ENCODE measurements at places on chromosomes 13 and 19.

- DNase-seq = no peak
Observed at GRCh38 chr19:30091456-30091855, 149.4 kb downstream of the URI1 start.

- no peak for DNase-seq
Observed at GRCh38 chr13:79402074-79402635, 3.9 kb downstream of the RBM26 start.

- DNase-seq = no peak
Observed at GRCh38 chr19:3580156-3580934, 4.9 kb upstream of the GIPC3 start.

DNA sequence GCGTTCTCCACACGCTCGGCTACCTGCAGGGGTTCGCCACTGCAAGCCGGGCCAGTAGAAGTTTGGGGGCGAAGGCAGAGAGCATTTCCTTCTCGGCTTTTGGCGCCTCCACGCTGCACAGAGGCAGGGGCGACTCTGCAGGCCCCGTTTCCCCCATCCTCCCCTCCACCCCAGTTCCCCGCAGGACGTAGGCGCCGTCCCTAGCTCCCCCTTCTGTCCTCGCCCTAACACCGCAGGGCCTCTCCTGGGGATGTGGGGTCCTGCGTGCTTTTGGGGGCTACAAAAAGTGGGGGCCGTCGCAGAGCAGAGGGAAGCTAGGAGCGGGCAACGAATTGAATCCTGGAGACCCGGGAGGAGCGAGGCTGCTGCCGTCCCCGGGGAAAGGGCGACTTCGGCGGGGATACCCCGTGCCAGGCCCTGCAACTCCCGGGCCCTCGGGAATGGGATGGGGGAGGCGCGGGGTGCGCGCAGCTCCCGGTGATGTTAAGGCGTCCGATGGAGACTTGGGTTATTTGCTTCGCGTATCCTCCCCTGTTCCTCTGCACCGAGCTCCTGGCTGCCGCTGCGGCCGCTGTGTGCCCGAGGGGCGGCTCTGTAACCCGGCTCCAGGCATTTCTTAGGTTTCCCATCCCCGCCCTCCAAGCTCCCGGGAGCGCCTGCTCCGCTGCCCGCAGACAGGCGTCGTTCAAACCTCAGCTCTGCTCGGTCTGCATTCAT, 255.9 kb upstream of the SOX21 start:
- DNase-seq = no peak

DNA sequence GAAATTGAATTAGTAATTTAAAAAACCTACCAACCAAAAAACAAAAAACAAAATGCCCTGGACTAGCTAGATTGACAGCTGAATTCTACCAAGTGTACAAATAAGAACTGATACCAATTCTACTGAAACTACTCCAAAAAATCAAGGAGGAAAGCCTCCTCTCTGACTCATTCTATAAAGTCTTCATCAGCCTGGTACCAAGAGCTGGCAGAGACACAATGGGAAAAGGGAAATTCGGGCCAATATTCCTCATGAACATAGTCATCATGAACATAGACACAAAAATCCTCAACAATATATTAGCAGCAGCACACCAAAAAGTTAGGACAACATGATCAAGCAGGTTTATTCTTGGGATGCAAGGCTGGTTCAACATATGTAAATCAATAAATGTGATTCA, 2667.7 kb upstream of the PCDH20 start:
- no peak for DNase-seq

GRCh38 chr13:71493189-71493588, 373.8 kb downstream of the DACH1 start:
- DNase-seq = no peak

DNA sequence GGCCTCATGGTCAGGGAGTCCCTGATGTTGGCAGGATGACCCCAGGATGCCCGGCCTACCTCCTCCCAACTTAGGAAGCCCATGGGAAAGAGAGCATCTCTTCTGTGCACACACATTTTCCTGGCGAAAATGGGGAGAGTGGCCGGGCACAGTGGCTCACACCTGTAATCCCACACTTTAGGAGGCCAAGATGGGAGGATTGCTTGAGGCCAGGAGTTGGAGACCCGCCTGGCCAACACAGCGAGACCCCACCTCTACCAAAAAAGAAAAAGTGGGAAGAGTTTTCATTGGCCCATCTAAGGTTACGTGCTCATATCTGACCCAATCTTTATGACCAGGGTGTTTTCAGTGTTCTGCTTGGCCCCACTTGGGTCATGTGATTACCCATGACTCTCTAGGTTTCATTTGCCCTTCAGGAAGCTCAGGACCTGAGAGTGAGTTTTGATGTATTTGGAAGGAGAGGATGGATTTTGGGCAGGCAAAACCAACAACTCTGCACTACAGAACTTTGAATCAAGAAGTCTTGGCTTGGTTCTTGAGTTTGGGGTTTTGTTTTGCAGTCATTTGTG, 33.6 kb upstream of the SHKBP1 start:
- no peak for DNase-seq

DNA sequence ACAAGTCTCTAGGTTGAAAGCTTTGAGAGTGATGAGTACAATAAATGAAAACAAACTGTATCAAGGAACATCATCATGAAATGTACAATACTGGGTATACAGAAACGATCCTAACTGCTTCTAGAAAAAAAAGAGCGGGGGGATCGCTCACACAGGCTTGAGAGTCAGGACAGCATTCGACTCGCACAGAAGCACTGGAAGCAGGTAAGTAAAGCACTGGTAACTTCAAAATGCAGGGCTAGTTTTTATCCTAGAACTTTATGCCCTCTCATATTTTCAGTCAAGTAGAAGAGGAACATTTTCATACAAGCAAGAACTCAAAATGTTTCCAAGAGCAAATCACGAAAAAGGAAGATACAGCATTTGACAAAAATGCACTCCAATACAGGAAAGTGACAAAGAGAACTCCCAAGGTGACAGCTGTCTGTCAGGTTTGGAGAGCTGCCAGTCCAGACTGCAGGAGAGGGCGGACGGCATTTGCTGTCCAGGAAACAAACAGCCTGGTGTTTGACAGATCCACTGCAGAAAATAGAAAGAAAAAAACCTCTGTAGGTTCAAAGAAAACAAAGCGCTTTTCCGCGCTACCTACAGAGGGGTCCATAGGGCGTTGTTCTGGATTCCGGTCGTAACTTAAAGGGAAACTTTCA, 58.2 kb upstream of the XPO4 start:
- no peak for DNase-seq

- DNase-seq = no peak
Observed at GRCh38 chr13:42474954-42475353, 99.0 kb upstream of the TNFSF11 start.

GRCh38 chr19:34276614-34277013, 22.3 kb downstream of the GARRE1 start:
- DNase-seq = no peak
